ENCODE measurements at places on chromosomes 4 and X. TPM values are rescaled to one million over a fixed set of nuclear protein-coding genes. Genes with fewer than 3 reads are reported as not detected.

DNA sequence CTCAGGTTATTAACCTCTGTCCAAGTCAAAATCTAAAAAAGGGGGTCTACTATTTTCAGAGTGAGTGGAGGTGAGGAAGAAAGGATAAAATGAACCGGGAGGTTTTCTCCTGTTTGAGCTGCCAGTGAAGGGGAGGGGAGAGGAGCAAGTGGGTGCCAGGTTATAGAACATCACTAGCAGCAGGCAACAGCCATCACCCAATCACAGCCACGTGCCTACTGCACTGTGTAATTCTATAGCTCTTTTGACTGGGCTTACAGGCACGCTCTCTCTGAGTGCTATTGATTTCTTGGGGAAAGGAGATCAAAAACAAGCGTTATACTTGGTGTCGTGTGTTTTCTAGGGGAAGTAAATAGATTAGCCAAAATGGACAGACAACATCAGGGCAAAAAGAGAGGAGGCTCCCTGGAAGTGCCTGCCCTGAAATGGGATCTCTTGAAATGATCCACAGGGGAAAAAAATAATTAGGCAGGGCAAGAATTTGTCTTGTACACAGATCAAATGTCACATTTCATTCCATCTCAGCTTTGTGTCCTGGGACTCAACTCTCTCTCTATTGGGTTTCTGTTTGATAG, 300.5 kb upstream of the LCORL start:
- DNase-seq = no peak
- H3K27ac ChIP-seq = no peak overlapping the region
- no peak overlapping the region for H3K4me3 ChIP-seq
- H3K4me1 ChIP-seq = no peaks in the 10 kb centered on the region

DNA sequence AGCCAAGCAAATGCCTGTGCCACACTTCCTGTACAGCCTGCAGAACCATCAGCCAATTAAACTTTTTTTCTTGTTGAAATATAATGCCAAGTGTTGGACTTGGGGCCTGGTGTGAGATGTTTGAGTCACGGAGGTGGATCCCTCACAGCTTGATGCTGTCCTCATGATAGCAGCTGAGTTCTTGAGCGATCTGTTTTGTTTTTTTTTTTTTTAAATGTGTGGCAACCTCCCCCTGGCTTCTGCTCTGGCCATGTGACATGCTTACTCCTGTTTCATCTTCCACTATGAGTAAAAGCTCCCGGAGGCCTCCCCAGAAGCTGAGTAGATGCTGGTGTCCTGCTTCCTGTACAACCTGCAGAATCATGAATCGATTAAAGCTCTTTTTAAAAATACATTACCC, 973.3 kb upstream of the FTHL17 start:
- no peaks in the 10 kb centered on the region for H3K36me3 ChIP-seq
- no peak overlapping the region for H3K27ac ChIP-seq
- H3K4me1 ChIP-seq = no peaks in the 10 kb centered on the region
- no peak overlapping the region for H3K4me3 ChIP-seq
- no peak for DNase-seq

SPANXN4 gene
- not detected for total RNA-seq

GRCh38 chr4:133982533-133983224, 218.9 kb downstream of the PABPC4L start:
- no peaks in the 10 kb centered on the region for H3K4me1 ChIP-seq
- H3K4me3 ChIP-seq = no peak overlapping the region

- no peak overlapping the region for H3K27ac ChIP-seq
- no peak overlapping the region for H3K4me3 ChIP-seq
- no peaks in the 10 kb centered on the region for H3K36me3 ChIP-seq
- H3K4me1 ChIP-seq = no peaks in the 10 kb centered on the region
- DNase-seq = no peak
These were observed 25.8 kb downstream of the WFS1 start for GRCh38 chr4:6295495-6295894.

DNA sequence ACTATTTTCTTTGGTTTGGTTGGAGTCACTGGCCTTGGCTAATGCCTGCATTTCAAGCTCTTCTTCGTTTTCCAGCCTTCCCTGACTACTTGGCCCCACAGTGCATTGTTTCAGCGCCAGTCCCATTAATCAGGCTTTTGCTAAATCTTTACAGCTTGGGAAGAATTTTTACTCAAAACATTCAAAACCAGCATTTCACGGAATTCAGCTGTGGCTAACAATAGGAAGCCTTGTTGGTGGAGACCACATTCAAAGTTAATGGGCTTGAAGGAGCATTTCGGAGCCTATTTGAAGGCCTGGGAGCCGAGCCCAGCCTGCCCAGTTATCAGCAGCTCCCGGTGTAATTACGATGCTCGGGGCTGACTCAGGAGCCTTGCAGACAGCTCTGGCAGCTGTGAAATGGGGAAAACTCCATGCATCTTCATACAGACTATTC, 30.8 kb upstream of the VCX2 start:
- H3K27ac ChIP-seq = no peak overlapping the region
- no peak overlapping the region for H3K4me3 ChIP-seq
- H3K36me3 ChIP-seq = no peaks in the 10 kb centered on the region
- H3K27me3 ChIP-seq = no peaks in the 10 kb centered on the region

Data from SJCRH30 (cell line).